ENCODE measurements at places on chromosomes 6 and 20.

DNA sequence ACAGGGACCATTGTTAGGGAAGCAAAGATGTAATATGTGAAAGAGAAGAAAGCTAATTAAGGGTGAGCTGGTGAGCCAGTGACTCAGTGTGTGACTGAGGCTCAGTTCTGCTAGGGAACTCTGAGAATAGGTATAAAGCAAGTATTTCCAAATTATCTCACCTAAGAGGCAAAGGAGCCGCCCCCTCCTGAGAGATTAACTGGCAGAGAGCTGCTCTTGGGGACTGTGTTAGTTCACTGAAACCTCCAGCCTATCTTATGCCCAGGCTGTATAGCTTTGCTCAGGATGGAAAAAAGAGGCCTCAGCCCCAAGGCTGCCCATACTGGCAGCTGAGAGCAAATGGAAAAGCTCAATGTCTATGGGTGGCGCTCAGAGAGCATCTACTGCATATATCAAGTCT is 152.0 kb downstream of the PAK5 start:
- ATAC-seq: no peak

DNA sequence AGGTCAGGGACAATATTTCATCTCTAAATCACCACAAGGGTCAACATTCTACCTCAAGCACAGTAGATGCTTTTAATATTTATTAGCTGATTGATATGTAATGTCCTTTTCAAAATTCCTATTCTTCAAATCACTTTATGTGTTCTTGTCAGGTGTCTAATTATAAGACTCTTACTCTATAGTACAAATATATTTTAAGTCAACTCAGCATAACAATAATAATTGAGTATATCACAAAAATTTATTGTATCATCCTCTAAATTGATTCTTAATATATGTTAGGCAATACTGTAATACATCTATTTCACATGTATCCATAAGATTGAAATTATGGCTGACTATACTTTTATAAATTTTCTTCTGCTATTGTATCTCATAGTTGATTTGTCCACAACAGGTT is 423.9 kb downstream of the PKHD1 start:
- ATAC-seq: no peak

DNA sequence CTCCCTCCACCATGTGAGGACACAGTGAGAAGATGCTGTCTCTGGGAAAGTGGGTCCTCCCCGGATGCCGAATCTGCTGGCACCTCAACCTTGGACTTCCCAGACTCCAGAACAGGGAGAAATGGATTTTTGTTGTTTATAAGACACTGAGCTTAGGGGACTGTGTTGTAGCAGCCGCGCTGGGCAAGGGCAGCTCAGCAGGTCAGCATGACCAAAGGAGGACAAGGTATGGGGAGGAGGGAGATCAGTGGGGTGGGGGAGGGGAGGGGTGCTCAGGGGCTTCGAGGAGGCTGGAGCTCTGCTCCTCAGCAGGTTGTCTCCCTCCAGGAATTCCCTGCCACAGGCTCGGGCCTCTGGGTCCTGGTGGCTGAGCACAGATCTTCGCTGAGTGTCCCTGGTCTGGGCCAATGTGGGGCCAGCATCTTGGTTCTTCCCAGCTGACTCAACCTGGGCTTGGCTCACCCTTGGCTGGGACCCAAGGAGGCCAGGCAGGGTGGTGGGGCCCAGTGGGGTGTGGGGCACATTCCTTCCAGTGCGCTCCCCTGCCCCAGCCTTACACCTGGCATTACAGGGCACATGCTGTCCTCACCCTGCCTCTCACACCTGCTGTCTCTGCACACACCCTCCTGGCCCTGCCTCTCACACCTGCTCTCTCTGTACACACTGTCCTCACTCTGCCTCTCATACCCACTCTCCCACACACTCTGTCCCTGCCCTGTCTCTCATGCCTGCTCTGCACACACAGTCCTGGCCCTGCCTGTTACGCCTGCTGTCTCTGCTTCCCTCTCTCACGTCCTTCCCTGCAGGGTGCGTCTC is 107.3 kb downstream of the SYCP2 start:
- ATAC-seq: no peak

DNA sequence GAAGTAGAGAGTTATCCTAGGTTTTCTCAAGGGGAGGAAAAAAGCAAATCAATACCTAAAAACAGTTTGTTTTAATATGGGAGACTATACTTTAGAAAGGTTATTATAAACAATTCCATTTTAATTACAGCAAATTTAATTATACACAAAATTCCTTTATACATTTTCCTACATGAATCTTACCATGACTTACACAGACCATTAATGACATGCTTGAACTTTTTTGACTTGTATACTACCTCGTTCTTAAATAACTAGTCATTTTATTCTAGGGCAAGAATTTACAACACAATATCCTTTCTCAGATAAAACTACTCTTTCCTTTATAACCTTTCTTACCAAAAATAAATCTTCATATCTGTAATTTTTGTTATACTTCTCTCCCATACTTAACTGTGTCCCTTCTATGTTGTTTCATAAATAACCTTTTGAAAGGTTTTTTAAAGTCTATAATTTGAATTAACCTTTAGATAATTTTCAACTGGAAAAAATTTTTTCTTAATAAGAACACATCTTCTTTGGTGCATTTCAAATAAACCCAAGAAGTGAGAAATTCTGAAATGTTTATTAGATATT is 729.4 kb downstream of the TENT5A start:
- no peak for ATAC-seq

- ATAC-seq: no peak
Measured at GRCh38 chr6:73523434-73524123, 2.7 kb upstream of the EEF1A1 start.

DNA sequence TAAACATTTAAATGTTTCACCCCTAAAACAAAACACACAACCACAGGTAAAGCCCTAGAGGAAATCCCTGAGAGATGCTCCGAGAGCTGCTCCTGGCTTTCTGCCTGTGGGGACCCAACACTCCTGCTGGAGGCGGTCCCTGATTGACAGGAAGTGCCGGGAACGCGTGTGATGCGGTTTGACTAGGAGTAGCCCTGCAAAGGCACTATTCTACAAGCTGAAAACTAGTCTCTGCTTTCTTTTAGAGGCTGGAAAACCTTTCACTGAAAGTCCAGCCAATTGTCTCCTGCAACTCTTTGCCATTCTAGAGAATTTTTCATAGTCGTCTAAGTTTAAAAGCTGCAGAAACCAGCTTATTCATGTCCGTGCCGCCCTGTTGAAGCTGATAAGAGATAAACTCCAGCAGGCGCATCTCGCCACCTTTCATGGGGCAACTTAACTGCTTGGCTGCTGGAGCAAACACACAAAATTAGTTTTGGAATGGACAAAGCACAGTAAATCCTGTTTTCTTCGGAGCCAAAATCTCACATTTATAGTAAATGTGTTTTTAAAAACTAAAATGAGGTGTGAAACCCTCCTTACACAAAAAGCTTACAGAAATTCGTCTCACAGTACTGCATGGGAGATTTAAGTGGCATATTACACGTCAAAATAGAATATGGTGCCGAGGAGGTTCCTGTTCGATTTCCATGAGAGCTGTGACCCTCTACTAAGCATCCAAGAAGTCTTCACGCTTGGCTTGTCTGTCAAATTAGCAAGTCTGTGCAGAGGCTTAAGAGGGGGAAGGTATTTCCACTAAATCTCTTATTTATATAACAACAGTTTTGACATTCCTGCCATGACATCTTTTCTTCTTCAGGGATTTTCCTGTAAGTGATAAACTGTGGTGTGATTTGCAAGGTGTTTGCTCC is 46.9 kb downstream of the DACT2 start:
- ATAC-seq: no peak

DNA sequence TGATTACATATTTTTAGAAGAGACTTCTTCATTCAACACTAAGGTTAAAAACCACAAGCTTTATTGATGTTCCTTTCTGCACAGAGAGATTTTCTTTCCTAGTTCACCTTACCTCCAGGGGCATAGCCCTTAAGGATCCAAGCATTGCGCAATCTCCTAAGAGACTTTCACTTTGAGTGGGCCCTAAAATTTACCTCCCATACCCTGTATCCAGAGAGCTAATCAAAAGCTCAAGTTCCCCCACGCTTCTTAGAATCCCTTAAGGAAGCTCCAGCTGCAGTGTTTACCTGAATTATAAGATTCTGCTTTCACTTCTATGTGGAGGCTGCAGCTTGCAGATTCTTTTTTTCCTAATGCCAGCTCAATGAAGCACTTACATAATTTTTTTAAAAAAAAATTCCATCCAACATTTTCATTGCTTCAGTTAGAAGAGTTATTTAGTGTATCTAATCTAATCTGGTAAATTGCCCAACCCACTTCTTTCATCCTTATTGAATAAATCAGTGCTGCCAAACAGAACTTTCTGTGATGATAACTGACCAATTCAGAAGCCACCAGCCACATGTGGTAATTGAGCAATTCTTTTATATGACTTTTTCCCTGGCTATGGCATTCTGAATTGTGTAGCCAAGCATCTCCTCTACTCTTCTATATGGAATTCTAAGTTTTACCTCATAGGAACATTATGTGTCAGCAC is 24.6 kb upstream of the SPTLC3 start:
- no peak for ATAC-seq

GRCh38 chr20:4439461-4439860 is 282.2 kb upstream of the PRND start:
- ATAC-seq: no peak

DNA sequence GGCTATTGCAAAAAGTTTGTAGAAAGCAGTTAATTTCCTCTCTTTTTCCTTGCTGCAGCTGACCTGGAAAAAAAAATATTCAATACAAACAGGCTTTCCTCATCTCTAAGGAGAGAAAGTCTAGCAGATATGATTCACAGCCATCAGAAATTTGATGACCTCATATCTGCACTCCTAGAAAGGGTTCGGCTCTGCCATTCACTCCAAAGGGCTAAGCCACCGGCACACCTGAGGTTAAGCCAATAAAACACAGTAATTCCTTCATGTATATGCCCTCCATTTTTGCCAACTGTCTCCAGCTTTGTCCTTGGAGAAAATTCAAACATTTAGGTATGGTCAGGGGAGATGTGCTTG is 18.7 kb upstream of the LY86 start:
- no peak for ATAC-seq
